ENCODE measurements at places on chromosomes 1 and 21.
A peak's percentile ranks its signal among the peaks of the same experiment; 100 is the strongest.

DNA sequence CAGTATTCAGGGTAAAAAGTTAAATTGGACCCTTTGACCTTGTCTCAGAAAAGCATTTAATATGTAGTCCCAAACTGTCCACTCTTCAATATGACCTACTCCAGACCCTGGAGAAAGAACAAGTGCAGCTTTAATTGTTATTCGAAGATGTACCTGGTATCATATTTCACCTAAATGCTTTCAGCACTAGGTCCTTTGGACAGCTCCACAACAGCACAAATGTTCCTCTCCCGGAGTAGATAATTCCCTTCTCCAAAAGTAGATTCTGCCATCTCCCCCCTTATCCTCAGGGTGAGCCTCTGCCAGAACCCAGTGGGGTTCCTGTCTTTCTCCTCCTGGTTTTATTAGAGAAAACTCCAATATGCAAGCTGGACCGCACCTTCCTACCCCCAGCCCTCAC is 104.5 kb upstream of the AJAP1 start:
- DNase-seq: no peak

DNA sequence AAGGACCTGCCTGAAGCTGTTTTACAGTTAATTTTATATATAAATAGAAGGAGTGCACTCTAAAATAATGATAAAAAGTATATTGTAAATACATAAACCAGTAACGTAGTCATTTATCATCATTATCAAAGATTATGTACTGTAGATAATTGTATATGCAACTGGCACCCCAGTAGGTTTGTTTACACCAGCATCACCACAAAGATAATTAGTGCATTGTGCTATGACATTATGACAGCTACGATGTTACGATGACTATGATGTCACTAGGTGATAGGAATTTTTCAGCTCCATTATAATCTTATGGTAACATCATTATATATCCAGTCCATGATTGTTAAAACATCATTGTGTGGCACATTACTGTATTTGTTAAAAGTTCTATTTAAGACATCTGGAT is 185.2 kb downstream of the LBR start:
- DNase-seq: no peak

DNA sequence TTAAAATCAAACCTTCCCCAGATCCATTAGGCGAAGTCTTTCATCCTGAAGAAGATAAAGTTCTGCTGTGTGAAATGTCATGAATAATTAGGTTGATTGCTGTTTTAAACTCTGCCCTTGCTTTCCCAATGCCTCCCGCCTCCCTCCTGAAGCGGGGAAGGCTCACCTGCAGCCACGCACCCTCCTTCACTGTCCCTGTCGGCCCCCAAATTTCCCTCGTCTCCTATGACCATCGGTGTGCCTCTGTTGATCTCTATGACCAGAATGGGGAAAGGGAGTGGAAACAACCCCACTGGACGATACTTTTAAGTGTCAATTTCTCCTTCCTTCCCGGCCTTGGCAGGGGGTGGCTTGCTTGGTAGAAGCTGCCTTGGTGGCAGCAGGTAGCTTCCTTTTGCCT is 35.1 kb downstream of the LHX4 start:
- DNase-seq: no peak

GRCh38 chr21:23480591-23481270 is 2126.6 kb downstream of the MRPL39 start:
- no peak for DNase-seq

- no peak for DNase-seq
Measured at GRCh38 chr1:175902281-175902680, 158.9 kb upstream of the TNR start.

DNA sequence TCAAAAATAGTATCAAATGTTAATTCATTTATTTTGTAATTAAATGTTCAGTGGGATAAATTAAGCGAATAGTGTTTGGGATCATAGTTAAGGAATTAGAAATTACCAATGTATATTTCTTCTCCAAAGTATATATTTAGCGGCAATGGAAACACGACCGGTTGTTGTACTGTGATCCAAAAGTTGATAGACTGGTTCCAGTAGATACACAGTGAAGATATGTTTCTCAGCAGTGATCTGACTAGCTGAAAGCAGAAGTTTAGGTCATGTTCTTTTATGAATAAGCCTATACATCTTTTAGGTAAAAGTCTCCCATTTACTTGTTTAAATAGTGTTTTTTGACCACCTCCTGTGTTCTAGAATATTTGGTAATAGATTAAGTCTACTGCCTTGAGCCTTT is 8.8 kb downstream of the USP16 start:
- DNase-seq: no peak

GRCh38 chr1:241611063-241611462 is 29.1 kb downstream of the CHML start:
- peak; percentile 59 for DNase-seq

- DNase-seq: no peak
Measured at GRCh38 chr1:214833178-214833756, 230.3 kb downstream of the CENPF start.

GRCh38 chr1:116886291-116886878 is 23.3 kb upstream of the PTGFRN start:
- DNase-seq: no peak

GRCh38 chr1:101474039-101474665 is 237.3 kb downstream of the S1PR1 start:
- DNase-seq: no peak

All from brain (organoid and tissue), 16 donors.